Cortex of kidney (tissue), 1 donor: ENCODE measurements at places on chromosomes 3 and 15.

DNA sequence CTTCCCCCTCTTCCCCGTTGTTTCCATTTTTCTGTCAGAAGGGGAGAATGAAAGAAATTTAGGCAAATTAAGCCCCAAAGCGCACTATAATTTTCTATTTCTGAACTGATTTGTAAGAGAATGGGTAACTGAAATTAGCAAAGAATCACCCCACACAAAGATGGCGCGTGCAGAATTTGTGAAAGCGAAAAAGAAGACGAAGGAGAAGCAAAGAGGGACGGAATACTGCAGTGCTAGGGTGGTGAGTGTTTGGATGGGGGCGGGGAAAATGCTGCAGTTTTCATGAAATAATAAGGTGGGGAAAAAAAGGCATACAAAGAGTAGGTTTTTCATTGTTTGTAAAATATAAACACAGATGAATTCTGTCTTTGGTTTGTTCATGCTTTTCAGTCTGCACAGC is 4.6 kb upstream of the CTNNB1 start:
- DNase-seq, result no peak

DNA sequence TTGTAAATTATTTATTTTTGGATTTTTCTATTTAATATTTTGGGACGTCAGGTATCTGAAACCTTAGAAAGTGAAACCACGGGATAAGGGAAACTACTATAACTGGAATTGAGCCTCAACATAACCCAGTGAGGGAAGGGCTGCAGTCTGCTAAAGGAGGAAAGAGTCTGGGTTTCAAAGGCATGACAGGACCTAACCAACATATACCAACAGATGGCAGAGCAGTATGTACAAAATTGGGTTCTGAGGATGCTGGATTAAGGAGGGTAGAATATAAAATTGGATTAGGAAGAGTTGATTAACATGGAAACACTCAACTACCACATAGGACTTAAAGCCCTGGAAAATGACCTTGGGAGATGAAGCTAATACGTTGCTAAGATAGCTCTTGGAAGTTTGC is 603.5 kb downstream of the MECOM start:
- no peak for DNase-seq

DNA sequence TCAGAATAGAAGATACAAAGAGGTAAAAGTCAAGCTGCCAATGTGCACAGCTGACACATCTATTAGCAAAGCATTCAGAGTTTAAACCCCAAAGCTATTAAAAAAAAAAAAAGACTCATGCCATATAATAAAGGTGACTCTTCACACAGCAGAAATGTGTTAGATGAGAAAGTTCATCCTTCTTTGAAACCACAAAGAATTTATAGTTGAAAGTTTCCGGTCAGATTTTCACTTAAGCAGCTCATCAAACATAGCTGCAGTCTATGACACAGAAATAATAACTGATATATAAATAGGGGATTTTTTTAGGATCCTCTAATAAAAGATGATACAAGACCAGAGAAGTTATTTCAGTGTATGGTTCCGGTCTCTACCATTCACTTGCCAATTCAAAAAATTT is 76.6 kb downstream of the WWTR1 start:
- DNase-seq, result no peak

GRCh38 chr3:38168151-38169026 is 3.1 kb downstream of the OXSR1 start:
- DNase-seq, result no peak

- no peak for DNase-seq
Observed at GRCh38 chr15:81633889-81634288, 259.9 kb upstream of the TMC3 start.

DNA sequence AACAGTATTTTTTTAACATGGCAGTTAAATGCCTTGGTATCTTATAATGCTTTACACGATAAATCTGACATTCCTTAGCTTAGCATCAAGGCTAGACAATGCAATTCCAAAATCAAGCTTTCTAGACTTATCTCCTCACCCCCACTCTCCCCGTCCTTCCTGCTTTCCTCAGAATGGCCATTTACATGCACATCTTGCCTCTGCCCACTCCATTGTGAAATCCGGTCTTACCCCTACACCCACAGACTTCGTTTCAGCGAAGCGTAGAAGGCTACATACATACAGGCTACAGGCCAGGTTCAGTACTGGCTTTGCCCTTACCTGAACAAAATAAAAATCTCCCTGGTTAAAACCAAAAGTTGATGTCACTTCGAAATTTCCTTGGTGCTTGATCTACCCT is 58.6 kb upstream of the SLC12A8 start:
- no peak for DNase-seq

DNA sequence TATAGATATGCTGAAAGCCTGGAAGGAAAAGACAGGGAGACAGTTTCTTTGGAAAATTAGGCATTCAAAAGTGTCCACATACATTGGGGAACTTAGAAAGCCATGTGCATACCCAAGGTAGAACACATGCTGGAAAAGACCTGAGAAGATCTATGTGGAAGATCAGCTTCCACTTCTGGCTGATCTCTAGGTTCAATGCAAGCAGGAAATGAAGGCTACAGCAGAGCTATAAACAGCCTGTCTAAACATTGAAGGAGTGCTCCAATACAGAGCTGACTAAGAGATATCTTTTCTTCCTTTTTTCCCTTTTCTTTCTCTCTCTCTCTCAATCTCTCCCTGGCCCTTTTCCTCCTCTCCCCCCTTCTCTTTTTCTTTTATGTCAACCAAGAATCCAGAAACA is 73.6 kb upstream of the TCF12 start:
- no peak for DNase-seq

- no peak for DNase-seq
Observed at GRCh38 chr15:25501828-25502446, 63.1 kb upstream of the UBE3A start.

- DNase-seq, result no peak
Observed at GRCh38 chr3:58888087-58888486, 161.7 kb downstream of the CFAP20DC start.

- no peak for DNase-seq
Observed at GRCh38 chr3:141828890-141829289, 47.6 kb upstream of the ATP1B3 start.

- DNase-seq, result no peak
Observed at GRCh38 chr3:16515885-16516420, 2.5 kb upstream of the RFTN1 start.

GRCh38 chr3:25096536-25096935 is 331.5 kb upstream of the RARB start:
- DNase-seq, result no peak

DNA sequence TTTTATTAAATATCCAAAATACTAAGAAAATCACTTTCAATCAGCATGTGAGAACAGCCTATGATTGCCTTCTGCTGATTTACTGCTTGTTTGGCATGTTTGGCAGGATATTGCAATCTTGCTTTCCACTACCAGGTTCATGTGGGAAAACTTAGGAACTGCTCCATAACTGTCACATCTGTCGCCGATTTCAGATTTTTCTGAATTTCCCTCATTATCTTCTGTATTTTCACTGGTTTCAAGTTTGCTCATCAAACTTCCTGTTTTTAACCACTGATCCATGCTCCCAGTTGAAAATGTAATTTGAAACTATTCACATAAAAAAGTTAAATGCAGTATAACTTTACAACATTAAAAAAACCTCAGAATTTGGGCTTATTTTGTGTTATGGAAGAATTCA is 93.0 kb downstream of the NFKBIZ start:
- DNase-seq, result no peak

DNA sequence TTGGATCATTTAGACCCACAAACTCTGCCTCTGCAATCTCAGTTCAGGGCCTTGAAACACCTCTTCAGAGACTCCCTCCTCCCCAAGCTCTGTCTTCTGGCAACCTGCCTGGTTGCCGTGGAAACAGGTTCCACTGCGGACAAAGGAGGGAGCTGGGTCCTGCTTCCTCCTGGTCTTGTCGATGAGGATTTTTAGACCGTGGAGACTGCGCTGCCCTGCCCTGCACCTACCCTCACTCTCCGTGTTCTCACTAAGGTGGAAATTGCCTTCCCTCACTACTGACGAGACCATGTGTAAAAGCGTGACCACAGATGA is at the start of gene RTP1:
TSS of gene RTP1 (plus strand) at position 152 of the 315 bp plus-strand sequence. CDS start at position 182, 30 bp downstream.
- no peak for DNase-seq

GRCh38 chr3:28982906-28983305 is 298.0 kb upstream of the RBMS3 start:
- DNase-seq, result no peak

GRCh38 chr3:102460579-102460978 is 25.8 kb downstream of the ZPLD1 start:
- DNase-seq, result no peak

DNA sequence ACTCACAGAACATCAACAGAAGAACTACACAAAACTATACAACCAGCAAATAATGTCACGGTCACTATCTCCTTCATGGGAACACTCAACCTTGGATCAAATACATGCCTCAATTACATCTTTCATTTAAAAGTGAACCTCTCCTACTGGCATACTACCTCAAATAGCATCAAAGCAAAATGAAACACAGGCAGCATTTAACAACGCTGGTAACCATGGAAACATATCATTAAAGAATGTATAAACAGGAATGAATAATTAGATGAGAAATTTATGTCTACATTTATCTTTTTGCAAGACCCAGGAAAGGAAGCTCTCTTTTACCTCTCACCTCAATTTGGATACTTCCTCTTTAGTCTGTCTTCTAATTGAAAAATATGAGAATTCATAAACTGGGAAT is 172.4 kb downstream of the SPATA16 start:
- no peak for DNase-seq

DNA sequence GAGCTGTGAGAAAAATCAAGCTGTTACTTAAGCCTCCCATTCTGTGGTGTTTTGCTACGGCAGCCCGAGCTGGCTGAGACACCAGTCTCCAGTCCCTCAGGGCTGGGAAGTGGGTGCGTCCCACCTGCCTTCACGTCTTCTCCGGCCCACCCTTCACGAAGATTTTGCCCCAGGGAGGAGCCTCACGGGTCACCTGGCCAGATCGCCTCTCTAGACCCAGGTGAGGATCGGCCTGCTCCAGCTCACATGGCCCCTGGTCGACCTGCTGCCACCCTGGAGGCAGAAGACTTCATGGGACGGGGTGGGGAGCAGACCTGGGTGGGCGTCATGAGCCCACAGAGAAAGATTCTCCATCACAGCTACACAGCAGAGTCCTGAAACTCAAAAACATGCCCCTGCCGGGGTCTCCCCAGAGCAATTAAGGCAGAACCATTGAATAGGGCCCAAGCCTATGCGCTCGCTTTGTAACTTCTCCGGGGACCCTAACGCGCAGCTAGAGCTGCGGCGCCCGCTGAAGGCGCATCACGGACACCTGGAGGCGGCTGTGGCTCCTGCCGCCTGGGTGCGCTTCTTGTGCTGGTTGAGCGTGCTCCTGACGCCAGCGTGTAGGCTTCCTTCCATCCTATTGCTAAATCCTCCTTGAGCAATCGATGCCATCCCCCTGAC is 92.6 kb upstream of the ALDH1A3 start:
- DNase-seq, result no peak

- no peak for DNase-seq
Observed at GRCh38 chr3:26989037-26989436, 366.5 kb downstream of the LRRC3B start.

DNA sequence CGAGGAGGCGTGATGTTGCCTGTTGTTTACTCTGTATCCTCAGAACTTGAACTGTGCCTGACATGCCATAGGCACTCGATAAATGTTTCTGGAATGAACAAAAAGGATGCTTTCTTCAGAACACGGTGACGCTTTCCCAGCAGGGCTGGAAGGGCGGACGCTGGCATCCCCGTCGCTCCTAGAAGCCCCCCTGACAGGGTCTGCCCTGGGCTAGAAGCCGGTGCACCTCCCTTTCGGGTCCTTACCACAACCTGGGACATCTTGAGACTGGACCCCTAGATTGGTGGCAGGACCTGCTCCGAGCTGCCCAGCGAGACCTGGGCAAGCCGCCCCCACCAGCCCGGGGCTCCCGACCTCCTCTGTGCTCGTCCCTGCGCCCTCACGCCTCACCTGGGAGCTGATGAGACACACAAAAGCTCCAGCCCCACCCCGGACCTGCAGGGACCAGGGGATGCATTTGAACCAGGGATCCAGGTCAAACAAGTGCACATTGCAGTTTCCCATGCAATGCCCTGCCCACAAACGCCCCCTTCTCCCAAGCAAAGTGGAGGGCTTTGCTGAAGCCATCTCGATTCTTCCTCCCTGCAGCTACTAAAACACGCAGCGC is 131.2 kb upstream of the MEF2A start:
- DNase-seq, result no peak

DNA sequence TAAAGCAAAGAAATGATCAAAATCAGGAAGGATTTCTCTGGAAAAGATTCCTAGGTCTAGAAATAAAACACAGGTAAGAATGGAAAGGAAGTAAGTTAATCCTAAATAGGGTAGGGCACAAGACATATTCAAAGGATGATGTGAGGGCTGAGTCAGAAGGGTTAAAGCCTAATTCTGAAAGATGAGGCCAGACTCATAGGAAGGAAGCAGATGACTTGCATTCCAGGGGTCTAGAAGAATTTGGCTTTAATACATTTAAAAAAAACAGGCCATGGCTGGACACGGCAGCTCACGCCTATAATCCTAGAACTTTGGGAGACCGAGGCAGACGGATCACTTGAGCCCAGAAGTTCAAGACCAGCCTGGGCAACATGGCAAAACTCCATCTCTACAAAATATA is 3.2 kb downstream of the SSR3 start:
- DNase-seq, result no peak

DNA sequence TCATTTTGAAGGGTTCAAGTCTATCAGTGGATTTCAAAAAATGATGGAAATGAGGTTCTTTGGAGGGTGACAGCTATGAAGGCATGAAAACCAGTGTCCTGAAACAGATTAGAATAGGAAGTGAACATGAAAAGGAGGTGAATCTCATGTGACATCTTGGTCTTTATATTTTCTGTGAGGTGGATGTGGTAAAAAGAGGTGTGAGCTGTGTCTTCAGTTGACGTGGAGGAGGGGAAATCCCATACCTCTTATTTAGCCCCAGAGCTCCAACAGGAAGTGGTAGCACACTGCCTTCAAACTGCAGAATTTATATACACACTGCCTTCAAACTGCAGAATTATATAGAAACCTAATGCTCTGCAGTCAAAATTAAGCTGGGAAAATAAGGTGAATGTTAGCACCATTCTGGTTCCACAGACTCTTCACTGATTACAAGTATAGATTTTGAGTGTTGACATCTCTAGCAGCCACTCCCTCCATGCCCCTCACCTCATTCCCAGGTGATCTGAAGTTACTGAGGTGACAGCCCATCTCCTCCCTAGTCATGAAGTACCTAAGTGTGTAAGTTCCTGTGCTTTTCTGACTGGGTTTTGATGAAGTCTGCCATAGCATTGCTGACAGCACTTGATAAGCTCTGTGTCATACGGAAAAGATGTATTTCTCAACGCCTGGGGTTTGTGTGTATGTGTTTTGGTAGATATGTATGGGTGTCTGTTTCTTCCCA is 2.7 kb downstream of the RAB8B start:
- no peak for DNase-seq

DNA sequence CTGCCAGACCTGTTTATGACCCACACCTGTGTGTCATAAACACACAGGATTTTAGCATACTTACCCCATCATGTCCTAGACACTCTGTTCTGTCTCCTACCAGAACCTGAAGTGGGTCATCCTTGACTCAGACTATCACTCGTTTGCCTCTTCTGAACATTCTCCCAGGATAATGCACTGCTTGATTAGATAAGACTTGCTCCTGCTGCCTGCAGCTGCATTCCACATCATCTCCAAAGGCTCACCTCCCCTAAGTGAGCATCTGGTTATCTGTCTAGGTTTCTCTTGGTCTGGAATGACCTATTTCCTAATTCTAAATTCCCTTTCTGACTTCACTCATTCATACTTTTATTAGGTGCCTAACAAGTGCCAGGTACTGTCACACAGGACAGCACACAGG is 332.1 kb downstream of the NTRK3 start:
- no peak for DNase-seq
